ENCODE measurements at places on chromosomes 2 and 18. TPM values are rescaled to one million over a fixed set of nuclear protein-coding genes. Genes with fewer than 3 reads are reported as not detected.
A peak's percentile ranks its signal among the peaks of the same experiment; 100 is the strongest.

GRCh38 chr18:4125224-4125623 is 329.9 kb downstream of the DLGAP1 start:
- peak; percentile 61 for DNase-seq
- H3K4me1 ChIP-seq = peaks cover 62% of the 10 kb centered on the region
- H3K27me3 ChIP-seq = no peaks in the 10 kb centered on the region
- H3K27ac ChIP-seq = peak overlapping the region; percentile 78
- H3K36me3 ChIP-seq = no peaks in the 10 kb centered on the region

GRCh38 chr18:31143025-31143424 is 19.6 kb downstream of the DSC1 start:
- no peaks in the 10 kb centered on the region for H3K27me3 ChIP-seq
- H3K27ac ChIP-seq = no peak overlapping the region
- no peaks in the 10 kb centered on the region for H3K4me1 ChIP-seq
- no peak overlapping the region for H3K4me3 ChIP-seq
- no peaks in the 10 kb centered on the region for H3K36me3 ChIP-seq

DNA sequence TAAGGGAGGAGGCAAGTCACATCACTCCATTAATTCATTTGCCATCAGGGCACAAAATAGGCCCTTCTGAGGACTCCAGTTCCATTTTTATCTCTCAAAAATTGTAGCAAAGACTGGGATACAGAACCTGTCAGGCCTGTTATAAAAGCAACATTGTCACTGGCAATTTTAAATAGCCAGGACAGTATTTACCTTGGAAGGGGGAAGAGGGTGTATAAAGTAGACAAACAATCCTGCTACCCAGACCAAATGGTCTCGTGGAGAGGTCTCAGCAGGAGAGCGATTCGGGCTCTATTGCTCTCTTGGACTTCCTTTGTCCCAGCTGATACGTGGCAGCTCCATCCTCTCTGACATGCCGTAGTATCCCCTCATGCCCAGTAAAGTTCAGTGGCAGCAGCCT is 740.3 kb upstream of the HS6ST1 start:
- no peak for DNase-seq
- H3K27me3 ChIP-seq = no peaks in the 10 kb centered on the region
- no peaks in the 10 kb centered on the region for H3K4me1 ChIP-seq
- no peak overlapping the region for H3K27ac ChIP-seq

The DAW1 gene
- polyA plus RNA-seq = 0.71 TPM

The CREG2 gene
- polyA plus RNA-seq = 1.7 TPM

The ALK gene
- not detected for polyA plus RNA-seq

The OR6B2 gene
- not detected for polyA plus RNA-seq

Measured in GM23338 (cell line).